Thoracic aorta (tissue), 2 donors: ENCODE measurements at places on chromosomes 2 and 18.

GRCh38 chr2:37786191-37786698 is 114.8 kb upstream of the CDC42EP3 start:
- no peak overlapping the region for H3K4me3 ChIP-seq
- DNase-seq, result no peak
- H3K27me3 ChIP-seq, result no peaks in the 10 kb centered on the region
- peaks cover 4% of the 10 kb centered on the region for H3K4me1 ChIP-seq

GRCh38 chr2:185475914-185476313 is 262.7 kb upstream of the FSIP2 start:
- no peak overlapping the region for H3K27ac ChIP-seq
- no peak overlapping the region for H3K4me3 ChIP-seq
- no peaks in the 10 kb centered on the region for H3K4me1 ChIP-seq
- no peaks in the 10 kb centered on the region for H3K36me3 ChIP-seq
- DNase-seq, result no peak
- no peaks in the 10 kb centered on the region for H3K27me3 ChIP-seq

DNA sequence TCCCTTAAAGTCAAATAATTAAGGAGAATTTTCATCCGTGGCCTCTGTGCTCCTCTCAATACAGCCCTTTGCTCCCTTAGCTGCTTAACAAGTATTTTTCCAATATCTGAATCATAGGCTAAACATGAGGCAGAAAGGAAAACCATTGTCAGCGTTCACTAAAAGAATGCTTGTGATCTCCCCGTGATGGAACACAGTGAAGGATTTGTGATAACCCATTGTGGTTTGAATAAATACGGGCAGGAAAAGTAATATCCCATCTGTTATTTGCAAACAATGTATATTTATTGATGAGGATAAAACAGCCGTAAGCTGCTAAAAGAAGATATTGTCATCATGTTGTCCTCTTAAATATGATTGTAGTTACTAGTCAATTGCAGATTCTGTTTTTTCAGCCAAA is 258.1 kb downstream of the NAPG start:
- no peaks in the 10 kb centered on the region for H3K27me3 ChIP-seq
- no peaks in the 10 kb centered on the region for H3K36me3 ChIP-seq
- H3K27ac ChIP-seq, result no peak overlapping the region
- no peak for DNase-seq
- no peak overlapping the region for H3K4me3 ChIP-seq

DNA sequence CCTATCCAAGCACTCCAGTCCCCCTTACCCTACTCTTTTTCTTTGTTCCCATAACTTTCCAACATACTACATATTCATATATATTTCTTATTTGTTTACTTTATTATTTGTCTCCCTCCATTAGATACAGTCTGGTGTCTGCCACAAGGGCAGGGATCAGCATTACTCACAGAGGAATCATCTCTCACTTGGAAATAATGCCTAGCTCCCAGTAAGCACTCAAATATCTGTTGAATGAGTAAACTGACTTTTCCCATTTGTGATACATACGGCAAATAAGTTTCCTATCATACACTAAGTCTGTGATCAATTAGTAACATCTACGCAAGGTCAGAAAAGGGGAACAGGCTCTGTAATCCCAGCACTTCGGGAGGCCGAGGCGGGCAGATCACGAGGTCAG is 18.7 kb downstream of the C1D start:
- no peaks in the 10 kb centered on the region for H3K27me3 ChIP-seq
- no peak for DNase-seq
- H3K4me3 ChIP-seq, result no peak overlapping the region
- peaks cover 4% of the 10 kb centered on the region for H3K4me1 ChIP-seq

GRCh38 chr2:12469141-12469561 is 247.6 kb upstream of the TRIB2 start:
- no peaks in the 10 kb centered on the region for H3K27me3 ChIP-seq
- no peaks in the 10 kb centered on the region for H3K36me3 ChIP-seq
- H3K4me3 ChIP-seq, result no peak overlapping the region
- DNase-seq, result no peak
- peaks cover 18% of the 10 kb centered on the region for H3K4me1 ChIP-seq

- no peaks in the 10 kb centered on the region for H3K4me1 ChIP-seq
- no peak overlapping the region for H3K4me3 ChIP-seq
- H3K27me3 ChIP-seq, result no peaks in the 10 kb centered on the region
- no peak overlapping the region for H3K27ac ChIP-seq
Observed at GRCh38 chr2:187566712-187567111, 12.5 kb upstream of the TFPI start.
